ENCODE measurements at places on chromosomes 1 and 21.
A peak's percentile ranks its signal among the peaks of the same experiment; 100 is the strongest.

GRCh38 chr1:93995837-93996536 is 86.8 kb upstream of the GCLM start:
- DNase-seq, result no peak

DNA sequence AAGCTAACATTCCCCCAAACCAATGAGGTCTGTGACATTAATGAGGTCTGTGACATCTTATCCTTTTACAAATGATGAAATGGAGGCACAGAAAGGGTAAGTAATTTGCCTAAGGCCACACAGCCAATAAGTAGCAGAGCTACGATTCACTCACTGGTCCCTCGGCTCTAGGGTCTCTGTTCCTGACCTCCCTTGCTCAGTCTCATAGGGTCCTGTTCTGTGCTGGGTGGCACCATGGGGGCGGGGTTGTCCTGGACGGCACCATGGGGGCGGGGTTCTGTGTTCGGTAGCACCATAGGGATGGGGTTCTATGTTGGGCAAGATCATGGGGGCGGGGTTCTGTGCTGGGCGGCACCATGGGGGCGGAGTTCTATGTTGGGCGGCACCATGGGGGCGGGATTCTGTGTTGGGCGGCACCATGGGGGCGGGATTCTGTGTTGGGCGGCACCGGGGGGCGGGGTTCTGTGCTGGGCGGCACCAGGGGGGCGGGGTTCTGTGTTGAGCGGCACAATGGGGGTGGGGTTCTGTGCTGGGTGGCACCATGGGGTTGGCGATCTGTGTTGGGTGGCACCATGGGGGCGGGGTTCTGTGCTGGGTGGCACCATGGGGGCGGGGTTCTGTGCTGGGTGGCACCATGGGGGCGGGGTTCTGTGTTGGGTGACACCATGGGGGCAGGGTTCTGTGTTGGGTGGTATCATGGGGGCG is 55.6 kb downstream of the CLSTN1 start:
- DNase-seq, result peak; percentile 25

GRCh38 chr1:41752514-41753170 is 166.1 kb downstream of the HIVEP3 start:
- no peak for DNase-seq

DNA sequence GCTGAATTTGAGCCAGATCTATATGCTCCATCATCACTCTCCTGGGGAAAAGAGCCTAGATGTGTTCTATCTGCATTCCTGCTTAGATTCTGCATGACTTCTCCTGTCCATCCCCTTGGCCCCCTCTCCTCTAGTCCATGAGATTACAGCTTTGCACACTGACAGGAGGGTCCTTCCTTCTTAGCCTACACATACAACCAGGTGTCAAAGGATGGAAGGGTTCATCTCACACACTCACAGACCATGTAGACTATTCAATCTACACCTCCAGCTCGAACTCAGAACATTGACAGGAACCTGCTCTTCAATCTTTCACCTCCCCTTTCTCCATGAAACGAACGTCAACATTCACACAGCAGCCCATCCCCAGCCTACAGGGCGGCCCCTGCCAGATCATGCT is 13.8 kb downstream of the C1orf116 start:
- no peak for DNase-seq

- DNase-seq, result no peak
Observed at GRCh38 chr1:27011058-27011764, 1.4 kb downstream of the TENT5B start.

GRCh38 chr1:47780469-47780995 is 216.7 kb downstream of the TRABD2B start:
- DNase-seq, result no peak

DNA sequence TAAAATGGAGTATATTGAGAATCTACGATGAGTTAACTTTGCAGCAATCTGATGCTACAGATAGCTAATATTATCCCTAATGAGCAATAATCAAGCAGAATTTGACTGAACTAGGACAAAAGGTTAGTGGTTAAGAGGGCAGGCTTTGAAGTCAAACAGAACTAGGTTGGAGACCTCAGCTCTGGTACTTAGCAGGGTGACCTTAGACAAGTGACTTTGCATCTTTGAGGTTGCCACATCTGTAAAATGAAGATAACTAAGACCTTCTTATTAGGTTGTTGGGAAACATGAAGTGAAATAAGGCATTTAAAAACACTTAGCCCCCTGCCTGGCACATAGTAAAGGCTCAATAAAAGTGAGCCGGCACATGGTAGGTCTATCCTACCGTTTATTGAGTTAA is 4.3 kb upstream of the FUCA1 start:
- no peak for DNase-seq

GRCh38 chr1:170716835-170717429 is 53.0 kb downstream of the PRRX1 start:
- DNase-seq, result no peak

Data from activated naive CD8-positive, alpha-beta T cell treated with anti-CD3 and anti-CD28 coated beads, Interleukin-2, amount 50 U/mL, for 24 hours (primary cell).